ENCODE measurements at places on chromosomes 2 and 18.

DNA sequence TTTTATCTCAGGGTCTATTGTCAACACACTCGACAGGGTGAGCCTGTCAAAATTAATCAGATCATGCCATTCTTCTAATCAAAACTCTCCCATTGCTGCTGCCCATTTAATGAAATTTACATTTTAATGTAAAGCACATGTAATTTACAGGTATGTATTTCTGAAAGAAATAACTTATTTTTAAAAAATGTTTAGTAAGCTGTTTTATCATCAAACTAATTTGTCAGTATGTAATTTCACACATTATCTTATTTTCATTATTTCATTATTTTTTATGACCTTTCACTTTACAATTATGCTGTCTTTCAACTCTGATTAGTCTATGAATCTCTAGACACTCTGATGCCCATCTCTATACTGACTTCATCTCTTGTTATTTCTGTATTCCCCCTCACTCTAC lies 467.8 kb downstream of the ZNF804A start:
- no peak for DNase-seq

DNA sequence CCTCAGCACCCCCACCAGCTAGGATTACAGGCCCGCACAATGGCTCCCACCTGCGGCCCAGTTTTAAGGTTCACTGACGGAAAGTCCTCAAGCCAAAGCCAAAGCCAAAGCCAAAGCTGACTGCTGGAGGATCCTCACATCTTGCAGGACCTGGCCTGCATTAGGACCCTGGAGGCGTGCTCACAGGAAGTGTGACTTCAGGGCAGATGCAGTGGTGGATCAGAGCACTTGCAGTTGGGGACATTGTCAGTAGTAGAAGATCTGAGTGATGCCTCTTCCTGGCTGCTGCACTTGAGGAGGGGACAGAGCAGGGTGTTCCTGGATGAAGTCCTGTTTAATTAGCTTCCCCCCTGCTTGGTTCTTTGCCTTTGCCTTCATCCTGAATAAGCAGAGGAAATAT lies 69.0 kb upstream of the ALPP start:
- no peak for DNase-seq

DNA sequence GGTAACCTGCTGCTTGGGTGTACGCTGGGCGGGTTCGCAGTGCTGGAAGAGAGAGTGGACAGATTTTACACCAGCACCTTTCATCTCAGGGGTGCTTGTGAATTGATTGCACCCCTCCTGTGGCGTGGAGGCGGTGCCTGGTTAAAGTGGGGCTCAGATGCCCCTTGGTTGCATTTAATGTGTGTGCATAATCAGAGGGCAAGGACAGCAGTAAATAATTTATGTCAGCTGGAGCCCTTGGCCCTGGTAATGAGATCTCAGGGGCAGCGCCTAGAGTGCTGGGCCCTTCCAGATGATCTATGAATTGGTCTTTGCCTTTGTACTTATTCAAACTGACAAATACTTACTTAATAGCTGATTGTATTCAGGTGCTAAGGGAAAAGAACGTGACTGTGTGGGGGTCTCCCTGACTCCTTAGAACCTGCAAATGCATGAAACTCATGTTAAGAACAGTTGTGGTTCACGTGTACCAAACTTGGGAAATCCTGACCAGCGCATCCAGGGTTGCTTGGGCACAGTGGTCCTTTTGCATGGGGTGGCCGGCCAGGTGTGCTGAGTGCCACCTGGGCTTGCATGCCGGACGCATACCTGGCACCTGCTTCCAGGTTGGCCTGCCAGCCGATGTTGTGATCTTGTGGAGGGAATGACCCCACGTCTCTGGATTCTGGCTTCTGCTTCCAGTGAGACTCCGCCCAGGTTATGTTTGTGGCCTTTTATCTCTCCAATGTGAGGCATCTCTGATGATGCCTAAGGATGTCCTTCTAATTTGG lies 118.5 kb downstream of the AGAP1 start:
- DNase-seq, result no peak

DNA sequence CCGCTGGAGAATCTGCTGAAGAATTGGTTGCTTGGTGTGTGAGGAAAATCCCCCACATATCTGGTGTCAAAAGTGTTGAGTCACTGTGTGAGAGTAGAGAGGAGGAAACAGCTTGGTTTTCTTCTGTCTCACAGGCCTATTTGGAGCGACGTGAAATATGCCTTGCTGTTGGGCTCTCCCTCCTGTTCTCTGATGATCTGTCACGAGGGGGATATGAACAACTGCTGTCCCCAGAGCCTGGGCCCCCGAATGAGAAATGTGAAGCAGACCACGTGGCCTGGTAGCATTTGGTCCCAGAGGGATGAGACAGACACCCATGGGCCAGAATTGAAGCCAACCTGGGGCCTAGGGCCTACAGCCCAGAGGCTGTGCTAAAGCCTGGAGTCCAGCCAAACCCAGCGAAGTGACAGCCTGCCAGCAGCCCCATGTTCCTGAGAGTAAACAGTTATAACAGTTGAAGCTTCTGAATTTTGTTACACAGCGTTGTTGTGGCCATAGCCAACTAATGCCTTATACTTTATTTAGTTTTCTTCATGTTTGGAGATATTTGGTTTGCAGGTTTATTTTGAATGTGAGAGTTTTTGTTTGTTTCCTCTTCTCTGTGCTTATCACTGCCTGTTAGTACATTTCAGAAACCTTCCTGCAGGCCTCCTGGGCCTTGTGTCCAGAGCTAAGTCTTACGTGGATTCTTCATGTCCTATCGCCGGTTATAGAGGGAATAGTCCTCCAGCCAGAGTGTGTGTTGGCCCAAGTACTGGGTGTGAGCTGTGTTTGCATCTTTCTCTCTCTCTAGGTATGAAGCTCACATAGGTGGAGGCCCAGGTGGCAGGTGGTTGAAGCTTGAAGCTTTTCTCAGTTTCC lies 18.7 kb upstream of the COLEC12 start:
- no peak for DNase-seq

DNA sequence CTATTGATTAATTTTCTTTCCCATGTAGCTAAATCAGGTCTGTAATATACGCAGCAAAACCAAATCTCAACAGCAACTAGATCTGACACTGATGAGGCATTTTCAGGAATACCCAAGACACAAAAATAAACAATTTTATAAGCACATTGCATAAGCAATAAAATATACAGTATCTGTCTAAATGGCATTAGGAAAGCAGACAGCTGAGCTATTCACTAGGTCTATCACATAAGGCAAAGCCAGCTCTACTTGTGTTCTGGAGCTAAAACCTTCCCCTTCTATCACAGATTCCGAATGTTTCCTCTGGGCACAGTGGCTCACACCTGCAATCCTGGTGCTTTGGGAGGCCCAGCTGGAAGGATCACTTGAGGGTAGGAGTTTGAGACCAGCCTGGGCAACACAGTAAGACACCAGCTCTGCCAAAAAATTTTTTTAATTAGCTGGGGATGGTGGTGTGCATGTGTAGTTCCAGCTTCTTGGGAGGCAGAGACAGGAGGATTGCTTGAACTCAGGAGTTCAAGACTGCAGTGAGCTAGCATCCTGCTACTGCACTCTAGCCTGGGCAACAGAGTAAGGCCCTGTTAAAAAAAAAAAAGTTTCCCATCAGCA lies 21.1 kb downstream of the PTPN2 start:
- DNase-seq, result no peak

DNA sequence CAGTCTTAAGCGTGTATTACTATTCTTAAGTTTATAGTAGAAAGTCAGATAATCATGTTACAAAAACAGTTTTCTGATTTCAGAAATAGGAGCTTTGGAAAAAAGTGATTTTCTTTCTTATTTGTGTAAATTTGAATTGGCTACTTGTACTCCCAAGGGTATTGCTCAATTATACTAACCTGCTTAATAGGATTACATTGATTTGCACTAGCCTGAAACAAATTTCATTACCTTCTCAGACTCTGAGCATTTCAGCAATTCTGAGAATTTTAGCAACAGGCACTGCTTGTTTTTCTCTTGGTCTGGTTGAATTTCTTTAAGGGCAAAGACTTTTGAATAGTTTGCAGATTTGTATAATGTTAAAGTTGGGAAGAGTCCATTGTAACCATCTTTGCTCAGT lies 87.2 kb upstream of the NXPH2 start:
- no peak for DNase-seq

DNA sequence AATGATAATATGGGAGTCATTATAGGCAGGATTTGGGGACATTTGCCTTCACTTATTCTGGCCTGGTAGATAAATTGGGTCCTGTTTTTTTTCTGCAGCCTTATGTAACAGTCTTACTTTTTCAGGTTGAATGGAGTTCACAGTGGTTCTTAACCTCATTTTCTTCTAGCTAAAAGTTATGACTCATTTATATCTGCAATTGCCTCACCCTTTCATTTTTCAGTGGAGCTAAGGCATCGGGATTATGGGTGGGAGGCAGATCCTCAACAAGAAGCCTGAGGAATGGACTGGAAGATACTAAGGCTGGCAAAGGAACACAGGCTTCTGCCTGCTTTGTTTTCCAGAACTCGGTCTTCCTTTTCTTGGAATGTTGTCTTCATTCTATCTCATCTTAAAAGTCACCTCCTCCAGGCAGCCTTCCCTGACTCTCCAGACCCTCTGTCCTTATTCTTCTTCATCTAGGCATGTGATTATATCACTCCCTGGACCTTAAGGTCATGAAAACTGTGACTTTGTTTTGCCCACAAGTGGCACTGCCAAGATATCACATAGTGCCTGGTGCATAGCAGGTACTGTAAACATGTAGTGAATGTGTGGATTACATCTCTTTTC lies 41.0 kb upstream of the ACSL3 start:
- DNase-seq, result no peak

GRCh38 chr2:25367296-25367695 lies 25.6 kb upstream of the DNMT3A start:
- DNase-seq, result no peak

DNA sequence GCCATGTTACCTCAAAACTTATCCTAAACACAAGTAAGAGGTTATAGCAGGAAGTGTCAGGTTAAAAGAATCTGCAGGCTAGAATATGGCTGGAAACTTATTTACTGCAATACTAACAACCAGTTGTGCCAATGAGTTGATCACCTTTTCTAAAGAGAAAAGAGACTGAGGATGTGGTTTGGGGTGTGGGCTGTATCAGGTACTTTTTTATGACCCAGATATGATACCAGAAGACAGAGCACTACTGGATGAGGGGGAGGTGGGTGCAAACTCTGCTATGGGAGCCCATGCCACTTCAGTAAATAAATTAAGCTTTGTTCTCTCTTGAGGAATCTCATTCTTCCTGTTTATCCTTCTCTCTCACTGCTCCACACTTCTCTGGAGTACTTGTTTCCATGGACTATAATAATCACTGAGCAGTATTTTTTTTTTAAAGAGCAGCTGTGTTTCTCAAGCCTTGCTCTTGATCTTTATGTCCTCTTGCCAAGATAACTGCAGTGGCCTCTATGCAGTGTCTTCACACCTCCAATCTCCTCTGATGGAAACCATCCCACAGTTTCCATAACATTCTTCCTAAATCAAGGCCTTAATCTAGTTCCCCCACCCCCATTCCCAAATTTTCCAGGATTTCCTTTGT lies 51.2 kb upstream of the NOSTRIN start:
- DNase-seq, result peak; percentile 78

DNA sequence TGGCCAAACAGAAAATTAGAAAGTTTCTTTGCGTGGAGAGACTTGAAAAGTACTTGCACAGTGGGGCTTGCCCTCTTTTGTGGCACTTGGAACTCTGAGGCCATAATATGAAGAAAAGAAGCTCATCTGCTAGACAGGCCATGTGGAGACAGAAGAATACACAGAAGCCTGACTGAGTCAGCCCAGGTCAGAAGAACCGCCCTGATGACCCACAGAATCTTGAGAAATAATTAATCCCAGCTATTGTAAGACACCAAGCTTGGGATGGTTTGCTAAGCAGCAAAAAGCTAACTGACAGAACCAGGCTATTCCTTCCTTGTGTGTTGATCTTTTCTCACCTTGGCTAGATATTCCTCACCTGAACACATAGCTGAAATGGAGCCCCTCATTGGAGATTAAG lies 33.7 kb downstream of the G6PC2 start:
- no peak for DNase-seq

DNA sequence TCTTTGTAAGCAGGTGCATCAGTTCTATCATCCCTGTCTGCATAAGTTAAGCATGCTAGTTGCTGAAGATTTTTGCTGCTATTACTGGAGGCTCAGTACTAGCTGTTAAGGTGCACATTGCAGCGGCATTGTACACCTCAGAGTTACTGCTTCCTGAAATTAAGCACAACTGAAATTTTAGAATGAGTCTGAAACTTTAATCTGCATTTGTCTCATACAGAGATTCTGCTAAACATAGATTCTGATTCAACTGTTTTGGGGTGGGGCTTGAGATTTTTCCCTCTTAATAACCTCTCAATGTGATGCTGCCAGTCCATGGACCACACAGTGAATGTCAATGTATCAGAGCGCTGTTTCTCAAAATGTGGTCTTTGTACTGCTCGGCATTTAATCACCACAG lies 585.7 kb upstream of the GCFC2 start:
- DNase-seq, result no peak

DNA sequence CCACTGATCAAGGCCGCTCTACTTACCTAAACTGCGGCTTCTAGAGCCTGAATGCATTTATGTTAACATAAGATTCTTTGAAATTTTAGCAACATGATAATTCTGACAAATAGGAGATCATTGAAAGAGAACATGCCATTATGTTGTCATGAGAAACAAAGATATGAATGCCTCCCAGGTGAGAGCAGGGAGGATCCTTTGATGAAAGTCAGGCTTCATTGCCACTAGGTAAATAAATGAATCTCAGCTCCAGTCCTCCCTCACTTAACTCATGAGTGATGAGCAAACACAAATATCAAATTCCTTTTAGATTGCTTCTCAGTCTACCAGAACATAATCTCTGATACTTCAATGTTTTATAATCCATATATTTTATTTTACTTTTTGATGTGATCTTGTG lies 463.2 kb upstream of the CDH7 start:
- DNase-seq, result no peak

DNA sequence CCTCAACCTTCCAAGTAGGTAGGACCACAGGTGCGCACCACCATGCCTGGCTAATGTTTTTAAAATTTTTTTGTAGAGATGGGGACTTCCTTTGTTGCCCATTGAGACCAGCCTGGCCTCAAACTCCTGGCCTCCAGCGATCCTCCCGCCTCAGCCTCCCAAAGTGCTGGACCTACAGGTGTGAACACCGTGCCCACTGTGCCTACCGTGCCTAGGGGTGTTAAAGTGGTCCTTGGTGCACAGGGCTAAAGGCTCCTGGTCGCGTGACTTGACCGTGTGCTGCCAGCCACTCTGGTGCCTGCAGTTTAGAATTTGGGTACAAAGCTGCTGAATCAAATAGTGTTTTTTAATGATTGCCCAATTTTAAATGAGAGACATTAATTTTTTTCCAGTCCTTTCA lies 51.0 kb upstream of the KCNG2 start:
- no peak for DNase-seq

- DNase-seq, result no peak
These were observed 213.4 kb upstream of the REG3G start for GRCh38 chr2:78811955-78812610.

- DNase-seq, result no peak
These were observed 40.0 kb upstream of the BMP10 start for GRCh38 chr2:68911246-68911645.

GRCh38 chr2:240810621-240811020 lies 9.4 kb downstream of the KIF1A start:
- no peak for DNase-seq

Measured in central memory CD4-positive, alpha-beta T cell (primary cell).